ENCODE measurements at places on chromosomes 4 and X. TPM values are rescaled to one million over a fixed set of nuclear protein-coding genes. Genes with fewer than 3 reads are reported as not detected.

DNA sequence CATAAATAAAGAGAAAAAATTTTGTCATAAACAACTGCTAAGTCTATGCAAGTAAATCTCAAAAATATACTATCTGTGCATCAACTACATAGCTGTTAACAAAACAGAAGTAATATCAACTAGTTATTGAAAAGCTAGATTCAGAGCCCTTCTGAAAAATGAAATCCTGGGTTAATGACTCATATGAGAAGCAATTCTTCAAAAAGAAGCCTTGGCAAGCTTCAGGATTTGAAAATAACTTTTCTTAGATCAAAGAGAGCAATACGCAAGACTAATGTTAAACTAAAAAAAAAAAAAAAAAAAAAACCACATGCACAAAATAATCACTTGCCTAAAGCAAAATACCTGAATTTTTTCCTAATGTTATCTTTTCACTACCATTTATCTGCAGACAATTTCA, 566.1 kb upstream of the BOD1L1 start:
- H3K27me3 ChIP-seq, result no peaks in the 10 kb centered on the region
- peaks cover 3% of the 10 kb centered on the region for H3K4me1 ChIP-seq
- H3K27ac ChIP-seq, result no peak overlapping the region
- no peak overlapping the region for H3K4me3 ChIP-seq
- DNase-seq, result no peak

GRCh38 chr4:65071564-65071963, 598.7 kb downstream of the EPHA5 start:
- H3K36me3 ChIP-seq, result no peaks in the 10 kb centered on the region
- DNase-seq, result no peak
- H3K4me3 ChIP-seq, result no peak overlapping the region
- H3K27ac ChIP-seq, result no peak overlapping the region

LRRC66 gene
- total RNA-seq, result 0.32 TPM

DNA sequence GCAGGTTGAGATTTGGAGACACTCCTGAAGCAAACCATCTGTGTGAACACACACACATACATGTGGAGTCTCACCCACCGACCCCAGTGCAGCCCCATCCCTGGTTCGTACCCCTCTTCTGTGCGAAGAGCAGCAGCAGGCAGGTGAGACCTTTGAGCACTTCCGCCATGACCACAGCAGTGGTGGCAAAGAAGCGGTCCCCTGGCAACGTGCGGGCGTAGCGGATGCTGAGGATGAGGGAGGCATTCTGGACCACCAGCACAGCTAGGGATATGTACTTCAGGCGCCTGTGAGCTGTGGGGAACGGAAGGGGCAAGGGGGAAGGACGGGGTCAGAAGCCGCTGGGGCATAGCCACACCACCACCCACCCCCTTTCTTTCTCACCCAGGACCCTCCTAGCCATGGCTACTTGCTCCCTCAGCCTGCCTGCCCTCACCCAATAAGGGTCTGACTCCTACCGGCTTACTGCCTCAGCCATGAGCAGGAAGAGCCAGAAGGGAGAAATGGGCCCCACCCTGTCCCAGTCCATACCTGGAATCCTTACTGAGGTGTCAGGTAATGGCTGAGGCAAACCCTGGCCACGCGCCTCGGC, 1.6 kb downstream of the SLC35A2 start:
- no peak overlapping the region for H3K4me3 ChIP-seq
- DNase-seq, result no peak
- H3K27me3 ChIP-seq, result no peaks in the 10 kb centered on the region
- H3K36me3 ChIP-seq, result peaks cover 44% of the 10 kb centered on the region
- H3K4me1 ChIP-seq, result peaks cover 41% of the 10 kb centered on the region

GRCh38 chr4:102715057-102715456, 45.7 kb downstream of the MANBA start:
- H3K4me3 ChIP-seq, result no peak overlapping the region
- no peak for DNase-seq
- no peak overlapping the region for H3K27ac ChIP-seq
- H3K36me3 ChIP-seq, result peaks cover 83% of the 10 kb centered on the region
- no peaks in the 10 kb centered on the region for H3K27me3 ChIP-seq
- H3K4me1 ChIP-seq, result no peaks in the 10 kb centered on the region

OFD1 gene
- 61.4 TPM for total RNA-seq

Measured in activated B cell treated with CpG ODN at 0.5 μM for 24 hours (primary cell).